ENCODE measurements at places on chromosomes 13 and 19.
A peak's percentile ranks its signal among the peaks of the same experiment; 100 is the strongest.

GRCh38 chr13:107852072-107852471 is 363.3 kb downstream of the LIG4 start:
- peak; percentile 1 for DNase-seq

DNA sequence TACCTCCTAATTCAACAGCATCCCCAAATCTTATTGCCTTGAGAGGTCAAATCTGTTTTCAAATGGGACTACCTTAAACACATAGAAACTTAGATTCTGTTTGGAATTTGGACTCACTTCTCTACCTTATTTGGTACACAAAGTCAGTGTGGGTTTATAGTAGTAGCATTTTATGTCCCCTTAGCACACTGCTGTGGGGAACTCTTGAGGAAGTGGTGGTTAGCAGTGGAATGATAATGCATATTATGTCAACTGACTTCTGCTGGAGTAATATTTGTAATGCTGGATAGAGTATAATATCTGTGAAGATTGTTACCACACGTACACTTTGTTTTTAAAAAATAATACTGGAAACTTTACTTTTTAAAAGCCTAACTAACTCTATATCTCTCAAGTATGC is 386.3 kb downstream of the NDFIP2 start:
- DNase-seq, result no peak

GRCh38 chr13:93496985-93497673 is 270.5 kb downstream of the GPC6 start:
- DNase-seq, result no peak

- DNase-seq, result no peak
Measured at GRCh38 chr13:109408591-109409382, 377.6 kb downstream of the IRS2 start.

DNA sequence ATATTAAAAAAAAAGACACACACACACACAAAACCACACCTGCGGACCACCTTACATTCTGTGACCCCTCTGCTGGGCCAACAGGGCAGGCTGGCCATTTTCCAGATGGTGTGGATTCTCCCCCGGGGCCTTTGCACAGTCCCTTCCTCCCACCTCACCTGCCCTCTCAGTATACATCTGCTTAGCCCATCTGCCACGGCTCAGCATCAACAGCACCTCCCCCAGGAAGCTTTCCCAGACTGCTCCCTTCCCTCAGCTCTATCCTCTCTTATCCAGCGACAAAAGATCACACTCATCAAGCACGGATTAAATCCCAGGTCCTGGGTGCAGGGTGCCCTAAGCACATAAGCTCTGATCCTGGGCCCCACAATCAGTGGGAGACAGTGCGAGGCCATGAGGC is 4.5 kb downstream of the ZNF787 start:
- DNase-seq, result no peak

- no peak for DNase-seq
Measured at GRCh38 chr19:51493776-51494175, 7.8 kb downstream of the SIGLEC12 start.

GRCh38 chr13:101341464-101341863 is 74.8 kb downstream of the NALCN start:
- DNase-seq, result no peak
